Forelimb muscle (tissue), 1 donor: ENCODE measurements at places on chromosomes 3 and 15. TPM values are rescaled to one million over a fixed set of nuclear protein-coding genes. Genes with fewer than 3 reads are reported as not detected.

DNA sequence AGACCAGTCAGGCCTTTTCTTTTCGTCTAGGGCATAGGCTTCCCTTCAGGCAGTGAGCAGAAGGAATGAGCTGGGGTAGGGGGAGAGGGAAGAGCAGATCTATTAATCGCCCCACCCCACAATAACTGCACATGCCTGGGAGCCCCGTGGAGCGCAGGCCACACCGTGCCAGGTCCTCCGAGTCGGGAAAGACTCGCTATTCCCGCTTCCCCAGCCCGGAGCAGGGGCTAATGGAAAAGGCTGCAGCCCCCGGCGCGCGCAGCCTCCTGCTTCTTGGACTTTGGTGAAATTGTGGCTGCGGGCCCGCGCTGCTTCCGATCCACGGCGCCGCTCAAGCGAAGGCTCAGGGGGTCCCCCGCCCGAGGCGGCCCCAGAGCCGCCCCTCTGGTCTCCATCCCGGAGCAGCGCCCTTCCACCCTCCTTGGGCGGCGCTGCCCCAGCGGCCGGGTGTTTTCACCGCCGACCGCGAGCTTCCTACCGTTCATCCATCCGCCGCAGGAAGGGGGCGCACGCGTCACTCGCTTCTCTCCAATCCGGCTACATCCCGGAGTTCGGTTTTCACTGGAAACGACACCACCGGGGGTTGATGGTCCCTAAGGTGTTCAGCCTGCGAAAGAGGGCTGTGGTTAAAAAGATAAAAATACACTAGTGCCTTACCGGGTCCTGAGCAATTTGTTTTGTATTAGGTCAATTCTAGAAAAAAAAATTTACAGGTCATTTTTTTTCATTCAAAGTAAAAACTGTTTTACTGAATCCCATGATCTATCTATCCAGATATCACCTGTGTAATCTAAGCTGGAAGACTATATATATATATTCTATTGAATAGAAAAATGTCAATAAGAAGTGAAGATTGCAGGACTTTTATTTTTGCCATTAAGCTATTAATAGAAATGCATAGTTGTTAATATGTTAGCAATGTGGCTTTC is 4.4 kb upstream of the SYNM start:
- no peak for DNase-seq

GRCh38 chr3:15905041-15905440 is 107.3 kb upstream of the ANKRD28 start:
- no peak for DNase-seq

Gene ZFYVE19
- 16.1 TPM for polyA plus RNA-seq

Gene ERC2
- polyA plus RNA-seq = 1.2 TPM

GRCh38 chr3:12705981-12706380 is 42.1 kb upstream of the RAF1 start:
- no peak for DNase-seq

Gene SHQ1
- polyA plus RNA-seq = 12.4 TPM

- DNase-seq = no peak
Measured at GRCh38 chr15:27438403-27439375, 467.7 kb downstream of the GABRG3 start.

GRCh38 chr15:68298882-68299381 is 21.4 kb downstream of the FEM1B start:
- no peak for DNase-seq

- DNase-seq = no peak
Measured at GRCh38 chr3:151999936-152000335, 126.5 kb downstream of the SUCNR1 start.

DNA sequence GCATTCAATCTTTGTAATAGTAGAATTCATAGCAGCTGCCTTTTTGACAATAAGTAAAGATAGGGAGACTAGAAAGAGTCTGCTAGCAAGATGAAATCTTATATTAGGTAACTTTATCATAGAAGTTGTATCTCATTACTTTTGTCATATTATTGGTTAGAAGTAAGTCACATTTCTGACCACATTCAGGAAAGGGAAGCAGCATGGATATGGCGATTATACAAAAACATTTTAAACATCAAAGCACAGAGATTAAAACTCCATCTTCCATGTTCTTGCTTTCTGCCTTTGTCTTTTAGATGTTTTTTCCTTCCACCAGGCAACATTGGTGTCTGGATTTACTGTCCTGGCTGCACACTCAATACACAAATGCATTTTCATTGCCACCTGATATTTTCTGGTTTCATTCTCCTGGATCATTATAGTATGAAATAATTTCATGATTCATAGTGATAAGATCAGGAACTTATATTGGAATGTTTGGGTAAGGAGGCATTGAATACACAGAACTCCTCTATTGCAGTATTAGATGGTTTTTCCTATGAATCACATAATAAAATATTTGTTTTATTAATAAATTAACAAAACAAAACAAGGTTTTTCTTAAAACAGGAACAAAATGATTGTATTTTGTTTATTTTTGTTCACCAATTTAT is 1460.3 kb upstream of the CADM2 start:
- DNase-seq = no peak

DNA sequence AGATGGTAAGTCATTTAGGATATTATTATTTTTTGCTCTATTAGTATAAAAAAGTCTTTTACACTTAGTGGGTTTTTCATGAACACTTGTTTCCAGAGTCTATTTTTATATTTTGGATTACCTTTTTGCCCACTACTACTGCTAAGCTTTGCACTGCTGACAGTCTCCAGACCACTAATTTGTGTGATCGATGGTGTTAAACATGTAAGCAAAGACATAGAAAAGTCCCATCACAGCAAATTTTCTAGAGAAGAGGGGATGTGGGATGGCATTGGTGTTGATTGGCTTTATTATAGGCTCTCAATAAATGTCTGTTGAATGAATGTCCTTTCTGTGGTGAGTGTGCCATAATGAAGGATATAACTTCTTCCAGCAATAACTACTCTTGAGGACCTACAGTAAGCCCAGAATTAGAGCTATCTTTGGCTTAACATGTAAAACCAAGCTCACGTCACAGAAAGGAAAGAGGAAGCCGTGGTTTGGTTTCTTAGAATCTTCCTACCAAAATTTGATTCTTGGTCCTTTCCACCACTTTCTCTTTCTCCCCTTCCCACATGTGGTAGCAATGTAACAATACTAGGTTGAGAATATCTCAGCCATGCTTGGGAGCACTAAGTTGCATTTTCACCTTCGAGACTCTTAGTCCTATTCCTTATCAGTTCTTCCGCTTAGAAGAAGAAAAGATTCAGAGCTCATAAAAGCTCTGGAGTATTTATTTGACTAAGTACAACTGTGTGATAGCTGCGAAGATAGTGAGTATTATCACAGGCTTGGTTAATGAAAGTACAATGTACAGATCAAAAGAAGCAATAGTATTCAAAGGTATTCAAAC is 90.6 kb upstream of the UMPS start:
- no peak for DNase-seq

DNA sequence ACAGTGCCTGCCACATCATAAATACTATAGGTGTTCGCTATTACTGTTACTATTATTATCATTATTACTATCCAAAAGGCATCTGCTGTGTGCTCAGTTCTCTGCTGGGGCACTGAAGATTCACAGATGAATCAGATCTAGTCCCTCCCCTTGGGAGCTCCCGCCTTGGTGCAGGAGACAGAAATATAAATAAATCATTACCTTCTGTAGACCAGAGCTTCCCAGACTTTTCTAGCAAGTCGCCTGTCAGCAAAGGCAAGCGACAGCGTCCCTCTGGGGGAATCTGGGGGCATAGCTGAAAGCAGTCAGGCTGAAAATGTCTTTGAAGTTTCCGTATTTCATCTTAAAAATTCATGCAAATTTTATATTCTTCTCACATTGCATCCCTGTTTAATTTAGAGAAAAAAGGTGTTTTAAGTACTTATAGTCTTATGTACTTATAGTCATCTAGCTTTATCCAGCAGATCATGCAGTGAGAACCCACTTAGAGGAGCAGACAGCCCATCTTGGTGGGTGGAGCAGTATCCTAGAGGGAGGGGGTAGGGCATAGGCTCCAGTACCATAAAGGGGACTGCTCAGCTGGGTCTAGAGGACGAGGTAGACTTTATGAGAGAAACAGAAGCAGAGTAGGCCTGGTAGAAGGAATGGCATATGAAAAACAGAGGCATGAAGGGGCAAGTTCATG is 10.4 kb upstream of the BRPF1 start:
- no peak for DNase-seq

- no peak for DNase-seq
Measured at GRCh38 chr3:51681453-51681852, 10.4 kb downstream of the TEX264 start.

DNA sequence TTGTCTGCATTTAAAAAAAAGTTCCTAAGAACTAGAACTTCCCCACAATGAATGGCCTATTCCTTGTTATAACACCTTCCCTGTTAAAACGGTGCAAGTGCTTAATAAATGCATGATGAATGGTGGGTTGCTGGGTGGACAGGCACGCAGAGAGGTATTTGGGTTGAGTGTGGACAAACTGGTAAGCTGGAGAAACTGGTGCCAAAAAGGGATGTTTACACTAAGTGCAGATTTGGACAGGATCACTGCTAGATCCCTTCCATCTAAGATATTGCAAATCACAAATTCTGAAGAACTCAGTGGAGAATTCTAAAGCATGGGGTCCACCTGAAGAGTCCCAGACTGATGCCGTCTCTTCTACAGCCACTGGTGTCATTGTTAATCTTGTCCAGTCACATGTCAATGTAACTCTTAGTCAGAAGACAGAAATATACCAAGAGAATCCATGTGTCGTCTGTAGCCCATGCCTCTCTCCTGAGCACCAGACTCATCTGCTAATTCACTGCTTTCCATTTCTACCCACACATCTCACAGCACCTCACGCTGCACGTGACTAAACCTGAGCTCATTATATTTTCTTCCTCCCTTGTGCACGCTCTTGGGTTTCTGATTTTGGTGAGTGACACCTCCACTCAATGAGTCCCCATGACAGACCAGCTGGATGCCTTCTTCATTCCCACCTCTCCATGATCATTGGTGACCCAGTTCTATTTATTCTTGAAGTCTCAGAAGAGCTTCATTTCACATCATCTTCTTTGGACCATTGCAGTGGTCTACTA is 328.9 kb downstream of the THSD4 start:
- no peak for DNase-seq

Gene PLXND1
- 110 TPM for polyA plus RNA-seq

DNA sequence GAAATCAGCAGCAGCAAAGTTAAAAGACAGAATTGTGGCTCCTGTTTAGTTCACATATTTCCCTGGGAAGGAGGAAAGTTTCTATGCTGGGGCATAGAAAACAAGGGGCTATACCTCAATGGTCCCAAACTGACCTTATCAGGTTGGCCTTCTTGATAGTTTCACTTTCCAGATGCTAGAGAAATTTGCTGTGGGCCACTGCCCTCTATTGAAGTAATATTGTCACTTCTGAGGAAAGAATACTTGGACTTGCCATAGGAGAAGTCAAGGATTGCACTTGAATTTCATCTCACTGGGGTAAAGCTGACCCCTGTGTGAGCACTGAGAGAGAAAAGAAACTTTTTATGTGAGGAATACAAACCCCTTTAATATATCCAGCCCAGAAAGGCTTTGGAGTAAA is 49.3 kb upstream of the XCR1 start:
- no peak for DNase-seq

DNA sequence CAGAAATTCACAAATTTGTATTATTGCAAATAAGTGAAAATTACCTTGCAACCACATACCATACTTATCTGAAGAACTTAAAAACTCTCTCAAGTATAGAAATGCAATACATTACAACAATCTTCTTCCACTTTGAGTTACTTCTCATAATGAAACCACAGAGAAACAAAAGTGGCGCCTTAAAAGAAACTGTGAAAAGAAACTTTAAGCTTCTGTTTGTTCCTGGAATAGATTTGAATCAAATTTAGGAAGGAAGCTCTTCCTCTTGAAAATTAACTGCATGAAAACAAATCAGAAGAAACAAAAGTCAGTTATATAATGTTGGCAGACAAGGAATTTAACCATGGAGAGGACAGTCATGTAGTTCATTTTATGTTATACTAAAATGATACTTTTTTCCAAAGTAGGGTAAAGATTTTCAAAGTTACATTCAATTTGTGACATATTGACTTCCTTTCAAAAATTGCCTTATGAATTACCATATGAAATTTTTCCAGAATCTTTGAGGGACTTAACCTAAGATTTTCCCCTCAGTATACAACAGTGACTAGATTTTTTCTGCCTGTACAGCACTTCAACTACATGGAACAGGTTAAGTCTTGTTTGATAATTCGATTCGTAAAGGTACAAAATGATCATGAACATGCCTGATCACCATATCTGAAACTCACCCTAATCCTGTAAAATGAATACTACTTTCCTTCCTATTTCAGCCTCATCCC is 57.6 kb upstream of the TNFSF10 start:
- no peak for DNase-seq

Gene CCDC54
- polyA plus RNA-seq = 2.8 TPM

Gene CHRNA3
- 0.29 TPM for polyA plus RNA-seq

- DNase-seq = no peak
Measured at GRCh38 chr3:13039213-13039896, 33.9 kb downstream of the IQSEC1 start.

DNA sequence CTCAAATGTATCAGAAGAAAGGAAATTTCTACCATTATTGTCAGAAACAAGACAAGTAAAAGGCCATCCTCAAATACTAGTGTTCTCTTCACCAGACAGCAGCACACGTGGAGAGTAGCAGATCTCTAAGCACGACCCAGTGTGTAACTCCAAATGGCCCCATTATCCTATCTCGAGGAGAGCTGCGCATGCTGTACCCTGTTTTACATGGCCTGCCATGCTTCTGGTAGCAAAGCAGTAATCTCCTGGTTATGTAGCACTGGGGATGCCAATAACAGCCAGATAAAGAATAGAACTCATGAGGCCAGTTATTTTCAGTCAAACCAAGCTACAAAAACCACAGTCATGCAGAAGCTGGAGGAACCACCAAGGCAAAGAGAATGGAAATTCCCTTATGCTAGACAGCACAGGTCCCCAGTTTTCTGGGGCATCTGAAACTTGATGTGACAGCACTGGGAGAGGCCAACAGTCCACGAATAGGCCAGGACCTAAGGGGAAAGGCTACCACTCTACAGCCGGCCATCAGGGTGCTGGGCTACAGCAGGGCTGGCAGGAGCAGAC is 73.0 kb downstream of the LIPC start:
- no peak for DNase-seq

GRCh38 chr15:93501946-93502345 is 412.9 kb upstream of the RGMA start:
- DNase-seq = no peak

Gene RAD51
- 7.0 TPM for polyA plus RNA-seq

Gene CTXN2
- not detected for polyA plus RNA-seq

Gene CPLX3
- polyA plus RNA-seq = not detected

DNA sequence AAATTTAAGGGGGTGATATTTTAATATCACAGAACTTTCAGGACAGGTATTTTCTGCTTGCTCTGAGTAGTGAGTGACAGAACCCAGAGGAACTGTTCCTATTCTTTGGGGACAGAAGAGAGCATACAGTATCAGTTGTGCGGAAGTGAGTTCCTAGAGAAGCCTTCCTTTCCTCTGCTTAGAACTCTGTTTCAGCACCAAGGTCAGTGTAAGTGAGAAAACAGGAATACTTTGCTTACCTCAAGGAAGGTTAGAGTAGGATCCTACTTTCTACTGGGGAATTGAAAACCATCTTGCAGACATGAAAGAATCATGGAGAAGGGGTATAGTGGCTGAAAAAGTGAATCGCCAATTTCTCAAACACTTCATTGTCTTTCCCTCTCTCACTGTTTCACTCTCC is 542.4 kb downstream of the SQOR start:
- no peak for DNase-seq
